ENCODE measurements at places on chromosomes 3 and 15. TPM values are rescaled to one million over a fixed set of nuclear protein-coding genes. Genes with fewer than 3 reads are reported as not detected.

DNA sequence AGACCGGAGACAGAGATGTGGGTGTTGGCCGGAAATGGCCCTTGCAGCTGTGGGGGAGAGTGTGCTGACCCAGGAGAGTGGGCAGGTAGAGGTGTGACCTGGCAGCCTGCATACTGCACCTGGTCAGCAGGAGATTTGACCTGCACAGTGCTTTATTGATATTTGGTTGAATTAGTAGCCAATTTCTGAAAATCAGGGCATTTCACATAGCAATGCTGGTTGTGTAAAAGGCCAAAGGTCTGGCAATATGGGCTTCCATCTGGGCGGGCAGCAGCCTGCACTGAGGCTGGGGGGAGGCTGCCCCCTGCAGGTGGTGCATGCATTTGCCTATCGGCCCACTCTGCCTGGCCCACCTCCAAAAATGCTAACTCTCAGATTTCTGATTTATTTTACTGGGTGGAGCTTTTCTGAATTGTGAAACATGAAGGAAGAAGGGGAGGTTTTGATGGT lies 9.4 kb upstream of the MGLL start:
- no peaks in the 10 kb centered on the region for H3K4me1 ChIP-seq
- no peak overlapping the region for H3K4me3 ChIP-seq
- DNase-seq, result peak; percentile 41
- no peaks in the 10 kb centered on the region for H3K27me3 ChIP-seq

DNA sequence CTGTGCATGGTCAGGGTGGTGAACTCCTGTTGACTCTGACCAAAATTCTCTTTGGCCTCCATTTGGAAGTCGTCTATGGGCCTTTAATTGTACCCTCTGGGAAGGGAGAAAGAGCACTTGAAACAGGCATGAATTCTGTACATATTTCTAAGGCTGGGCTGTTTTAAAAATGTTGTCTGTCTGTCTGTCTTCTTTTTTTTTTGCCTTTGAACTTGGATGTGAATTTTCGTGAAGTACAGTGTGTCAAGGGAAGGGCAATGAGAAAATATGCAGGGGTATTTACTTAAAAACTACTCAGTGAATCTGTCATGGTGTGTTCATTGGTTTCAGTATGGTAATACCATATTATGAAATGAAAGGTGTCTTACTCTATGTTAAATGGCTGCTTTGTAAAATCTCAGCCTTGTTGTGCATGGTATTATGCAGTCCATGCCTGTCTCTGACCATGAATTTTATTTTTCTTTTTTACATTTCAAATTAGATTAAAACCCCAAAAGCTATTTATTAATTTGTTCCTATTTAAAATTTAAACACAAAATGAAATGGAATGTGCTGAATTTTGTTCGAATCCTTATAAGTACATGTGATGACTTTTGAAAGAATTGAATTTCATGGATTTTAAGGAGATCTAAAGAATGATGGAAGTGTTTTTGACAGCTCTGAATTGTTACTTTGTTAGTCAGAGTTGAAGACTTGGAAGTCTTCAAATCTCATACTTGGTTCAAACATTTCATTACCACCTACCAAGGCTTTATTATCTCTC lies 51.1 kb downstream of the RARB start:
- no peaks in the 10 kb centered on the region for H3K36me3 ChIP-seq
- H3K27me3 ChIP-seq, result no peaks in the 10 kb centered on the region
- H3K4me3 ChIP-seq, result no peak overlapping the region

DNA sequence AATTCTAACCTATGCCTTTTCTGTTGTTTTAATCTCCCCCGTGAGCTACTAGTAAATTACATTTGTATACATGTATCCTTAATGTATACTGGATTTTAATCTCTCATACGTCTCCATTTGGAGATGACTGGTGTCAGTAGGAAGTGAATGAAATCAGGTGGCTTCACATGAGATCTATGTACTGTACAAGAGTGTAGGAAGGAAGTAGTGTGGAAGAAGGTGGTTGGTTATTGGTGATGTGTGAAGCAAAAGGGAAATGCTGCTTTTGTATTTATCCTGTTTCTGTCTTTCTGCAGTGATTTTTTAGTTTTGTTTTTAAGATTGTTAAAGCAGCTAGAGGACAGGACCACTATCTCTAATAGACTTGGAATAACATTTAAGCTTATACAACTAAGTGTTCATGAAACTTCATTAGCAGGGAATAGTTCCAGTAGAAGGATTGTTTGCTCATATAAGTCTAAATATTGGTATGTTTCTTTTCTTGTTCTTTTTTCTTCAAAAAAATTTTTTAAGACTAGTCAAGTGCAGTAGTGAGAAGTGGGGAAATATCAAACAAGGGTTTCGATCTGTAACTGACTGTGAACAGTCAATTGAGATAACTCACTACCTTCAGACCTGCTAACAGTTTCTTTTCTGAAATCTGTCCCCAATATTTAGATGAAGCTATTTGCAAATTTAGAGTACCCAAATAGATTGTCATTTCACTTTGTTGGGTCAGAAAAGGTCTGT lies 15.3 kb downstream of the SNX1 start:
- no peak for DNase-seq
- peaks cover 43% of the 10 kb centered on the region for H3K4me1 ChIP-seq
- H3K36me3 ChIP-seq, result no peaks in the 10 kb centered on the region
- no peak overlapping the region for H3K27ac ChIP-seq
- H3K4me3 ChIP-seq, result no peak overlapping the region

Gene TUBGCP4
- polyA plus RNA-seq, result 5.3 TPM

GRCh38 chr3:98746882-98747281 lies 16.3 kb upstream of the ST3GAL6 start:
- DNase-seq, result no peak
- no peaks in the 10 kb centered on the region for H3K36me3 ChIP-seq

Gene ENTPD3
- 0.54 TPM for polyA plus RNA-seq

Gene MESP1
- polyA plus RNA-seq, result 4.3 TPM

GRCh38 chr15:45527086-45527485 lies 4.5 kb upstream of the SLC30A4 start:
- H3K27ac ChIP-seq, result no peak overlapping the region
- H3K27me3 ChIP-seq, result no peaks in the 10 kb centered on the region
- no peak overlapping the region for H3K4me3 ChIP-seq
- no peaks in the 10 kb centered on the region for H3K36me3 ChIP-seq
- no peaks in the 10 kb centered on the region for H3K4me1 ChIP-seq

Gene ZIC4
- polyA plus RNA-seq, result not detected

Gene MYRIP
- polyA plus RNA-seq, result 1.3 TPM

DNA sequence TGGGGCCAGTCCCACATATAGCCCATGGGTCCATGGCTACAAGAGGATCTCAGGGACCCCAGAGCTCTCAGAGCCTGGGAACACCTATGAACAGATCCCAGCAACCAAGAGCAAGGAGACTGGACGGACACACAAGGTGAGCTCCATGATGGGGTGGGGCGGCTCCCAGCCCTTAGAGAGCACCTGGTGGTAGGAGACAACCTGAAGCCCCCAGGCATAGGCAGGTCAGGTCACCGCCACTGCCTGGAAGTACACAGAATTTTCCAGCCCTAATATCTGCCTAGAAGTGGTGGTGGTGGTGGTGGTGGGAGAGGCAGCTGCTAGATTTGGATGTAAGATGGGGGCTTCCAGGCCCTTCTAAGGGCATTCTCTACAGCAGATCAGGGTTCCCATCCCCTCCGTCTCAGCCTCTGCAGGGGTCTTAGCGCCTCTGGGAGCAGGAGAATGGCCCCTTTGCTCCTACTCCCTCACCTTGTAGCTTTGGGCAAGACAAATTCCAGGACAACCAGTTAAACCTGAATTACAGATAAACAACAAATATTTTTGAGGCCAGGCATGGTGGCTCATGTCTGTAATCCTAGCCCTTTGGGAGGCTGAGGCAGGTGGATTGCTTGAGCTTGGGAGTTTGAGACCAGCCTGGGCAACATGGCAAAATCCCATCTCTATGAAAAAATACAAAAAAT lies 9.2 kb downstream of the SH2D7 start:
- H3K27ac ChIP-seq, result no peak overlapping the region
- no peak for DNase-seq
- H3K36me3 ChIP-seq, result no peaks in the 10 kb centered on the region
- peaks cover 15% of the 10 kb centered on the region for H3K4me1 ChIP-seq
- H3K27me3 ChIP-seq, result no peaks in the 10 kb centered on the region
- H3K4me3 ChIP-seq, result no peak overlapping the region

Gene WDR48
- polyA plus RNA-seq, result 17.7 TPM

DNA sequence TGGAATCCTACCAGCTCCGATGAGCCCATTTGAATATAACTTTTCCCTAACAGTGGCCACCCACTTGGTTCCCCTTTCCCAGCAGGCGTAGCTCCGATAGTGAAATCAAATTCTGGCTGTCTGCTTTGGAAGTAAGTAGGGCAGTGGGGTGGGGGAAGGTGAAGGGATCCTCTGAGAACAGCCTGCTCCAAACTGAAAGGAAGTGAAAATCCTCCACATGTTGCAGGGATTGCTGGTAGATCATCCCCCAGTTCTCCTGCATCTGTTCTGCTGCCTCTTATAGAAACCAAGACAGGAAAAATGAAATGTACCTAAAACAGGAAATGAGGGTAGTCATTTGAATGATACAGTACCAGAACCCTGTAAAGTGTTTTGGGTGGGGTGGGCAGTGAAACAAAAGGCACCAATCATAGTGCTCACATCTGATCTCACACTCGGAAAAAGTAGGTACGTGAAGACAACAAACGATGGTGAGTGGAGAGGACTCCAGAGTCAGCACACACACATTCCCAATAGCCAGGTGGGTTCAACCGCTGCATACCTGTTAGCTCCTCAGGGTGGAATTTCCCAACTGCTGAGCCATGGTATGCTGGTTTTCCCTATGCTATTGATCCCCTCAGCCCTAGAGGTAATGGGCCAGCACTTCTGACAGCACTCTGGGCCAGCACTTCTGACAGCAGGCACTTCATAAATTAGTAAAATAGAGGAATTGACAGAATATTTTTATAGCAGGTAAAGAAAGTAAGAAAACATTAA lies 304.9 kb upstream of the ADAMTS9 start:
- no peaks in the 10 kb centered on the region for H3K27me3 ChIP-seq
- no peak overlapping the region for H3K27ac ChIP-seq
- no peaks in the 10 kb centered on the region for H3K4me1 ChIP-seq
- no peak overlapping the region for H3K4me3 ChIP-seq
- DNase-seq, result peak; percentile 4
- no peaks in the 10 kb centered on the region for H3K36me3 ChIP-seq

GRCh38 chr3:187744169-187745151 lies 808 bp downstream of the BCL6 start:
- H3K36me3 ChIP-seq, result no peaks in the 10 kb centered on the region
- peak overlapping the region; percentile 73 for H3K4me3 ChIP-seq
- peaks cover 30% of the 10 kb centered on the region for H3K4me1 ChIP-seq

- no peaks in the 10 kb centered on the region for H3K4me1 ChIP-seq
- H3K4me3 ChIP-seq, result no peak overlapping the region
Measured at GRCh38 chr15:35680951-35681350, 135.0 kb upstream of the DPH6 start.

- H3K27ac ChIP-seq, result no peak overlapping the region
- no peak overlapping the region for H3K4me3 ChIP-seq
- no peaks in the 10 kb centered on the region for H3K27me3 ChIP-seq
- no peak for DNase-seq
- H3K4me1 ChIP-seq, result no peaks in the 10 kb centered on the region
Measured at GRCh38 chr15:79454063-79454462, 21.9 kb downstream of the MINAR1 start.

Gene AGBL1
- not detected for polyA plus RNA-seq

DNA sequence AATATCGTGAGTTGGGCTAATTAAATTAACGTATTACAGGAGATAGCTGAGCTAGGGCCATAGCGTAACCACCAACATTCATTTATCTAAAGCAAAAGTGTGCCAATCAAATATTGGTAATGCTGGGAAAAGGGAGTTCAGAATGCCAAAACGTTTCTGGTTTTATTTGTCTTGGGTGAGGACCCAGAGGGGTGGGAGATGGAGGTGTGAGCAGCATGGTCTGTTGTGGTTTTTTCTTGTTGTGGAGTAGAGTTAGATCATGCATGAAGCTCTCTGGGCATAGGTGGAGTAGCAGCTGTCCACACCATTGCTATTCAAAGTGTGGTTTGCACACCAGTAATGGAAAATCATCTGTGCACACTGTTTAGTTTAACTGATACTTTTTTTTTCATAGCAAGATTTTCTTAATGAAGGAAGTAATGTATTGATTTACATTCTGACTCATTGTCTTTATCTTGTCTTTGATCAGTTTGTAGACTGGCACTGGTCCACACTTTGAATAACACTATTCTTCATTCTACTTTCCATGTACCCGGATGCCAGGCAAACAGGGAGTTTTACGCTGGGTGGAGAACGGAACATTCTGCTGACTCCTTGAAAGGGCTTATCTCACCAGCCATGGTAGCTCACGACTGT lies 50.8 kb upstream of the CRTC3 start:
- peak overlapping the region; percentile 57 for H3K27ac ChIP-seq
- peak; percentile 60 for DNase-seq
- no peaks in the 10 kb centered on the region for H3K27me3 ChIP-seq
- H3K36me3 ChIP-seq, result no peaks in the 10 kb centered on the region
- H3K4me1 ChIP-seq, result no peaks in the 10 kb centered on the region

DNA sequence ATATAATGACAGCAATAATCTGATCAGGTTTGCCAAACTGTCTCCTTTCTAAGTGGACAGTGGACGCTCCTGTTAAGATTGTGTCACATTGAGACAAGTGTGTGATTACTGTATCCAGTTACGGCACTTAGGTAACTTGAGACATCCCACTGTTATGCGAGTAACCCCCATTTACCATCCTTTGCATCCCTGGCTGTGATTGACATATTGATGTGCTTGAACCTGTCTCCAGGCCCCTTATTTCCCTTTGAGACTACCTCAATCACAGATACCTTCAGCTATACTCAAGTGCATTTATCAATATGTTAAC lies 785.2 kb downstream of the NR2F2 start:
- H3K27me3 ChIP-seq, result no peaks in the 10 kb centered on the region
- no peak overlapping the region for H3K27ac ChIP-seq
- no peaks in the 10 kb centered on the region for H3K36me3 ChIP-seq
- no peak overlapping the region for H3K4me3 ChIP-seq

Gene ZNF501
- polyA plus RNA-seq, result 2.0 TPM

DNA sequence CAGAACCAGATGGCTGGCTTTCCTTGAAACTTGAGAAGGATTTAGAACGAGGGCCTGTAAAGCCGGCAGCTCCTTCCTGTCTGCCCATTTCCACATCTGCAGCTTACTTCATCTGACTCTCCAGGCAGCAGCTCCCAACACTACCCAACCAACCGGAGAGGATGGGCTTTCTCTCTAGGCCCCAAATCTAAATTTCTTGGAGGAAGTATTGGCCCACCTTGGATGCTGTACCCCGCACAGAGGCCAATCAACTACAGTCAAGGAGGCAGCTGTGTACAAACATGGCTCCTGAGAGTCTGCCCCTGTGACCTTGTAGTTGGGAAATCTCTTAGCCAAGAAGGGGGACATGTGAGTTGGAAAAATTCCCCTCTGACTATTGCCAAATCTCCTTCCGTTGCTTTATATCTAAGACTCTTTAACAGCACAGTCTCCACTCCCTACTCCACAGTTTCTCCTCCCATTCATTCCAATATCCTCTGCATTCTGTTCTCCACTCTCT lies 8.0 kb upstream of the ACAP2 start:
- H3K36me3 ChIP-seq, result no peaks in the 10 kb centered on the region
- DNase-seq, result no peak
- H3K4me3 ChIP-seq, result no peak overlapping the region
- no peaks in the 10 kb centered on the region for H3K4me1 ChIP-seq
- no peaks in the 10 kb centered on the region for H3K27me3 ChIP-seq

GRCh38 chr3:24550588-24550987 lies 55.9 kb upstream of the THRB start:
- no peaks in the 10 kb centered on the region for H3K27me3 ChIP-seq
- no peak overlapping the region for H3K4me3 ChIP-seq
- no peak overlapping the region for H3K27ac ChIP-seq
- no peak for DNase-seq

Gene ALDH1L1
- polyA plus RNA-seq, result 34.0 TPM

Gene TMEM45A
- polyA plus RNA-seq, result 12.2 TPM

Gene EPHB1
- 0.56 TPM for polyA plus RNA-seq
